ENCODE measurements at places on chromosomes 1 and 21.
A peak's percentile ranks its signal among the peaks of the same experiment; 100 is the strongest.

- no peak for DNase-seq
Observed at GRCh38 chr1:18182398-18183160, 75.0 kb downstream of the IGSF21 start.

DNA sequence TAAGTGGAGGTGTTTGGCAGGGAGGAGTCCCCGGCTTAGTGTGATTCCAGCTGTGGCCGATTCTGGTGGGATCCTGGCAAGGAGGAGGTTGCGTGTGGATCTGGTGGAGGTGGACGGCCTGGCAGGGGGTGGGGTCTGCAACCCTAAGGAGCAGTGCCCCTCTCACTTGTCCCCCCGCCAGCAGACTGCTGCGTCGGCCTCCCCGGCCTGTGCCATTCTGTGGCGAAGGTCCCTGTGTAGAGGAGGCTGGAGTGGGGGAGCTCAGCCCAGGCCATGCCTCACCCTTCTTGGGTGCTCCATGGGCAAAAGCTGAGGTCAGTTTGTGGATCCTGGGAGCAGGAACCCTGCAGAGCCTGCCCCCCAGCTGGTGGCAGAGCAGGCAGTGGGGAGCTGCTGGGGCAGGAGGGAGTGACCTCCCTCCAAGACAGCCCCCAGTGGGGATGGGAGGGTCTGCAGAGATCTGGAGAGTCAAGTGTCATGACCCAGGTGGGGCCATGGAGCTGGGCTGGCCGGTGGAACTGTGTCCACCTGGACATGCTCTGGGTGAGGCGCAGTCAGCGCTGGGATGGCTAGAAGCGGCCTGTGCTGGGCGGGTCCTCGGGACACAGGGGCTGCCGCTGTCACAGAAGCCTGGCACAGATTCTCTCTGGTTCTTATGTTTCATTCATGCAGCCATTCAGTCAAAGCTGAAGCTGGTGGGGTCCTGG lies 5.3 kb downstream of the MIB2 start:
- DNase-seq, result no peak

GRCh38 chr1:153608742-153609584 lies 4.0 kb downstream of the S100A16 start:
- peak; percentile 34 for DNase-seq

- DNase-seq, result no peak
Observed at GRCh38 chr1:230003409-230003808, 63.6 kb upstream of the GALNT2 start.

GRCh38 chr1:246039584-246039983 lies 467.5 kb downstream of the SMYD3 start:
- no peak for DNase-seq

- DNase-seq, result no peak
Observed at GRCh38 chr1:85358702-85359438, 82.4 kb upstream of the BCL10 start.

DNA sequence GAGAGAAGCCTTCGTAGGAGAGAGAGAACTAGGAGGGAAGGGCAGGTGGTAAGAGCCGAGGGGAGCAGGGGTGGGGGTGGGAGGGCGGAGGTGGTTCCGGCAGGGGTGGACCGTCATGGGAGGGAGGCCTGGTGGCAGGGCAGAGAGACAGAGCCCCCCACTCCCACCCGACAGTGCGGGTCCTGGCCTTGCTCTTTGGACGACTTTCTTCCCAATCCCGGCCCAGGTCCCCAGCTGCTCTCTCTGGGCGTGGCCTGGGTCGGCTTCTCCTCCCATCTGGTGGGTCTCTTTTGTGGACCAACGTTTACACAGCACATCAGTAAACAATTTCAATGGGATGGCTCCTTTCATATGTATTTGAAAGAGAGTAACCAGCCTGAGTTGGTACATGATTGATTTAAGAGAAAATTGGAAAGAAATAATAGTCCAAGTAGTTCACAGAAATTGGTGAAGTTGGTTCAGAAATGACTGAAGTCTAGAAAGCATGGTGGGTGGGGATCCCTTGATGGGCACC lies 56.9 kb downstream of the LDLRAD2 start:
- DNase-seq, result no peak

DNA sequence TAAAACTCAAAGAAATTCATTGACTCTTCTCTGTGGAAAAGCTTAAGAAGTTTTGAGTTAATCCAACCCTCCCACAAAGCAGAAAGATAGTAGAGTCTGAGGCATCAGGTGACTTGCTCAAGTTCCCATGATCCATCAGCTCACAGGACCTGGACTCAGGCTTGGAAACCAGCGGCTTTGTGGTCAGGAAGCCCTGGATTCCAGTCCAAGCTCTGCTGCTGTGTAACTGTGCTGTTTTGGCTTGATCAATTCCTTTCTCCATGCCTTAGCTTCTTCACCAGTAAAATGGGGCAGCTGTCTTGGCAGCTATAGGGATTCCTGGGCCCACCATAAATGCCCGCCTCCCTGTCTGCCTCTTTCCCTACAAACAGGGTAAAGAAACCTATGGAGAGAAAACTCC lies 180.2 kb downstream of the HIVEP3 start:
- DNase-seq, result no peak

GRCh38 chr1:1185101-1185765 lies 11.6 kb downstream of the TTLL10 start:
- no peak for DNase-seq

DNA sequence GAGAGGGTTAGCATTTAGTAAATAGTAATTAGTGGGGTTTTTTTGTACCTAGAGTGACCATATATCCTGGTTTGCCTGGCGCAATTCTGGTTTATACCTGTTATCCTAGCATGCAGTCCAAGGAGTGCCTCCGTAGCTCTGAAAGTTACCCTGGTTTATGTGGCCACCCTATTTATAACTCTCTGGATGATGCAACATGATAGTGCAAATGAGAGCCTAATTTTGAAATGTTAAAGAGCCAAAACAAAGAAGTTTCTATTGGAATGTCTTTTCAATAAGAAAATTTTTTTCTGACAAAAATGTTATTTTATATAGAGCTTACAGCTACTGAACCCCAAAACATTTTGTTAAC lies 5.7 kb downstream of the AHCYL1 start:
- DNase-seq, result no peak

- no peak for DNase-seq
Observed at GRCh38 chr1:94384485-94385265, 33.5 kb upstream of the ABCD3 start.

- no peak for DNase-seq
Observed at GRCh38 chr1:13583595-13583965, at the start of gene PDPN. TSS of gene PDPN (plus strand) at chr1:13583832. CDS start at chr1:13584034, 202 bp downstream.

DNA sequence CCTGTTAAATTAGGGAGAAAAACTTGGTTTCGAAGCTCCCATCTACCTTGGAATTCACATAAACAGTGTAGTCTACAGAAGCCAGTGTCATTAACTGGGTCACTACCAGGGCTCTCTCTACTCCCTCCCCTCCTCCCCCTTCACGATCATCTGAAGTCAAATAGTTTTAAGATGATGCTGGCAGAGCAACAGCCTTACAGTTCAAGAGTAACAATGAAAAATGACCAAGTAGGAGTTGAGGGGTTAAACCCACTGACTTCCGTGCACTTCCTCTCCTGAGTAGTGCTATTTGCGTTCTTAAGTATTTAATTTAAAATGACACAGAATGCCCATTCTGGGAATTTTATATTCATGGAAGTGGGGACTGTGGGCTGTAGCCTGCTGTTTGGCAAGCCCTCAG lies 236.9 kb downstream of the SIPA1L2 start:
- DNase-seq, result no peak

DNA sequence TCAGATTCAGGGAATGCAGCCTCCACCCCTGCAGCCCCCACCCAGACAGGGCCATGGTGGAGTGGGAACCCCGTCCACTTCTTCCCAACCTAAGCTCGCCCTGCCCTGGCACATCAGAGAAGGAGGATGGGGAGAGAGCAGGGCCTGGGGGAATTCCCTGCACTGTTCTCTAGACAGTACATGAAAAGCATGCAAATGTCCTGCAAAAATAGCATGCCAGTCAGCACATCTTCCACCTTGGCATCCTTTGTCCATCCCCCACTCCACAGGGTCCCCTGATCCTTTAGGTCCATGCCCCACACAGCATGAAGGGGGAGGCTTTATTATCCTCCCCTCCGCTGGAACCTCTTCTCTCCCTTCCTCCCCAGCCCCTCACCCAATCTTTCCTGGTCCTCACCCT lies 35.0 kb upstream of the RD3 start:
- DNase-seq, result no peak

Data from D341Med (cell line).